ENCODE measurements at places on chromosomes 7 and 10. TPM values are rescaled to one million over a fixed set of nuclear protein-coding genes. Genes with fewer than 3 reads are reported as not detected.

NEUROD6 gene
- total RNA-seq: not detected

NPFFR1 gene
- not detected for total RNA-seq

NME8 gene
- not detected for total RNA-seq

SRI gene
- total RNA-seq: 214 TPM

STEAP1 gene
- total RNA-seq: 5.6 TPM

INHBA gene
- 65.2 TPM for total RNA-seq

ASIC3 gene
- total RNA-seq: 3.7 TPM

NUTM2E gene
- total RNA-seq: not detected

PDK4 gene
- total RNA-seq: 6.8 TPM

PDGFA gene
- 11.5 TPM for total RNA-seq

CACNB2 gene
- total RNA-seq: 0.13 TPM

ANKRD26 gene
- 4.9 TPM for total RNA-seq

EEPD1 gene
- total RNA-seq: 2.5 TPM

C10orf53 gene
- total RNA-seq: not detected

NEBL gene
- 2.2 TPM for total RNA-seq

SLC13A4 gene
- total RNA-seq: not detected

GATA3 gene
- 0.87 TPM for total RNA-seq

BEND7 gene
- 6.7 TPM for total RNA-seq

MPP7 gene
- total RNA-seq: 2.2 TPM

ZCCHC24 gene
- total RNA-seq: 25.8 TPM

STRIP2 gene
- total RNA-seq: 7.6 TPM

TSPAN33 gene
- total RNA-seq: 3.7 TPM

RELN gene
- under 0.01 TPM for total RNA-seq

EGFR gene
- total RNA-seq: 12.6 TPM

ADAMTS14 gene
- total RNA-seq: 0.08 TPM

MKI67 gene
- 83.6 TPM for total RNA-seq

NRG3 gene
- total RNA-seq: 0.16 TPM

ZNF804B gene
- not detected for total RNA-seq

ZNF789 gene
- total RNA-seq: 8.4 TPM

FAM237B gene
- not detected for total RNA-seq

GPER1 gene
- total RNA-seq: 0.30 TPM

CDK14 gene
- 14.5 TPM for total RNA-seq

NODAL gene
- not detected for total RNA-seq

PPP1R17 gene
- total RNA-seq: not detected

PHKG1 gene
- total RNA-seq: not detected

MSS51 gene
- 0.69 TPM for total RNA-seq

WNT8B gene
- total RNA-seq: 0.11 TPM

FKBP6 gene
- not detected for total RNA-seq

CARD11 gene
- total RNA-seq: 1.7 TPM

MCU gene
- 21.4 TPM for total RNA-seq

Measured in A375 (cell line).